Hematopoietic multipotent progenitor cell treated with erythropoietin and hydrocortisone succinate and interleukin-3 and kit ligand, for 4 days (in vitro differentiated cells): ENCODE measurements at places on chromosomes 1 and 21.

DNA sequence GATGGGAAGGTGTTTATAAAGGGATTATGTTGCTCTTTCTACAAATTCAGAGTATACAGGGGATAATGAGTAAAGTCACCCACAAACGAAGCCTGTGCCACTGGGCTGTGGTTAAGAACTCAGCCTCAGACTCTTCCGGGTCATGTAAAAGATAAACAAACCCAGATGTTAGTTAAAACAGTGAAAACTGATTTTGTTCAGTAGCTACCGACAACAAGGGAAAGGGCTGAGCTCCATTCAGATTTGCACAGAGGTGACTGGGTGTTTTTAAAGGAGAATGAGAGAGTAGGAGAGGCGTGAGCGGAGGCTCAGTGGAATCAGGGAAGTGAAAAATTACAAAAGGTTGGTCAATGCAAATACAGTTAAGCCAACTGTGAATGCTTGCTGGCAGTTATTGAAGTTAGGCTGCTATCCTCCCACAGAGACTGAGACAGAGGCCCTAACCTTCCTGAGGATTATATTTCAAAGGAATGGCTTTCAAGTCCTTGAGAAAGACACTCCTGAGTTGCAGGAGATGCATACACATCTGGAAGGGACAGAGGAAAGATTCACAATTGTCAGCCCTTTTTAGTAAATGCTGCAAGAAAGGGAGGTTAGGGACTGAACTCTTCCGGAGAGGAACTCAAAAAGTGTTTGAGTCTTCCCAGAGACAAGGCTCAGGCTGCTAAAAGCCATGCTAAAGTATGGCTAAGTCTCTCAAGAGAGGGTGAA lies 29.9 kb upstream of the SAMD13 start:
- peak; percentile 35 for DNase-seq

GRCh38 chr1:228842094-228842775 lies 107.0 kb downstream of the RHOU start:
- peak; percentile 58 for DNase-seq

- DNase-seq, result no peak
These were observed 86.2 kb downstream of the CD247 start for GRCh38 chr1:167431909-167432650.

DNA sequence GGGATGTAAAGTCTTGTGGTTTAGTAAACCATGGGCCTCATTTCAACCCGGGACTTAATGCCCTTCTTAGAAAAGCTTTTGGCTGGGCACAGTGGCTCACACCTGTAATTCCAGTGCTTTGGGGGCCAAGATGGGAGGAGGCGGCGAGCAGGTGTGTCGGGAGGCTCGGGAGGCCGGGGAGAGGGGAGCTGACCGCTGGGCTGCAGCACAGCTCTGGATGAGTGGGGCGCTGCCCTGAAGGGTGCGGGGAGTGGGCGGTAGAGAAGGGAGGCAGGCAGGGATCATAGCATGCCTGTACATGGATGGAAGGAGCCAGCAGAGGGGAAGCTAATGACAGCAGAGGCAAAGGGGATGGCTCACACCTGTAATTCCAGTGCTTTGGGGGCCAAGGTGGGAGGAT lies 31.0 kb downstream of the LHX4 start:
- DNase-seq, result no peak

GRCh38 chr21:41478319-41479177 lies 29.4 kb downstream of the TMPRSS2 start:
- no peak for DNase-seq

- DNase-seq, result no peak
These were observed 173.4 kb downstream of the ZZZ3 start for GRCh38 chr1:77509051-77509492.

DNA sequence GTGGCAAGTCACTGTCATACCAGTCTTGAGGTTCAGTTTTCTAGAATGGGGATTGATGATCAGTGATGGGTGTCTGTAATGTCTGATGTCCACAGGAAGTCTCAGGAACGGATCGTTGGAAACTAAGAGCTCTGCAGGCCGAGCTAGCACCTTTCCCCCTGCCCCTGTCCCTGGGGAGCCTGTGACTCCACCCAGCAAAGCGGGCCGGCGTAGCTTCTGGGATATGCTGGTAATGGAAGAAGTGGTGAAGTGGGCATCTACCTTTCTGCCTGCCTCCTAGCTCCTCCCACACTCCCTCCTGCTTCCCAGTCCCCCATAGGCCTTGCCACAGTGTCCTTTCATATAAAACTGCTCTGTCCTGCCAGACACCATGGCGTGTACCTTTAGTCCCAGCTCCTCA lies 13.4 kb downstream of the HYI start:
- no peak for DNase-seq

DNA sequence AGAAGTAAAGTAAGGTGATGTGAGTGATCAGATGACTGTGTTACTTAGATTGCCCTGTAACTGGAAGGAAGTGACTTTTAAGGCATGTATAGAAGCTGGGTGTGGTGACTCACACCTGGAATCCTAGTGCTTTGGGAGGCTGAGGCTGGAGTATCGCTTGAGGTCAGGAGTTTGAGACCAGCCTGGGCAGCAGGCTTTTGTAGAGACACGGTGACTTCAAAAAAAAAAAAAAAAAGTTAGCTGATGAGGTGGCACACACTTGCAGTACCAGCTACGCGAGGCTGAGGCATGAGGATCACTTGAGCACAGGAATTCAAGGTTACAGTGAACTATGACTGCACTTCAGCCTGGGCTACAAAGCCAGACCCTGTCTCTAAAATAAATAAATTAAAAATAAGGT lies 2.3 kb upstream of the USP16 start:
- DNase-seq, result peak; percentile 20

DNA sequence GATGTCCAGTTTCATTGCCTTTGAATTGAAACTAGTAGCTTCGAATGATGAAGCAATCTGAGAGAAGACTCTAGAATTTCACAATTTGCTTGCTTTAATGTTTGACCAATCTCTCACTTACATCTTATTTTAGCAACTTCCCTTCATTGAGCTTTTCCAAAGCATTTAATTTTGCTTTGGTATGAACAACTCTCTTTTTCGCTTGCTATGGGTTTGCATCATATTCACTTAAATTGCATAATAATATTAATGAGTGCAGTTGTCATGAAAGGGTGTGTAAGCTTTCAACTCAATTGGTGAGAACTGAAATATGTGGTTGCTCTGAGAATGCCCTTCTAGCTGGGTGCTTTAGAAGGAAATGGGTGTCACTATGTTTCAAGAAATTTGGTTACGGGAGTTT lies 309.2 kb downstream of the HLX start:
- DNase-seq, result peak; percentile 60
